ENCODE measurements at places on chromosomes 2 and 18. TPM values are rescaled to one million over a fixed set of nuclear protein-coding genes. Genes with fewer than 3 reads are reported as not detected.

DNA sequence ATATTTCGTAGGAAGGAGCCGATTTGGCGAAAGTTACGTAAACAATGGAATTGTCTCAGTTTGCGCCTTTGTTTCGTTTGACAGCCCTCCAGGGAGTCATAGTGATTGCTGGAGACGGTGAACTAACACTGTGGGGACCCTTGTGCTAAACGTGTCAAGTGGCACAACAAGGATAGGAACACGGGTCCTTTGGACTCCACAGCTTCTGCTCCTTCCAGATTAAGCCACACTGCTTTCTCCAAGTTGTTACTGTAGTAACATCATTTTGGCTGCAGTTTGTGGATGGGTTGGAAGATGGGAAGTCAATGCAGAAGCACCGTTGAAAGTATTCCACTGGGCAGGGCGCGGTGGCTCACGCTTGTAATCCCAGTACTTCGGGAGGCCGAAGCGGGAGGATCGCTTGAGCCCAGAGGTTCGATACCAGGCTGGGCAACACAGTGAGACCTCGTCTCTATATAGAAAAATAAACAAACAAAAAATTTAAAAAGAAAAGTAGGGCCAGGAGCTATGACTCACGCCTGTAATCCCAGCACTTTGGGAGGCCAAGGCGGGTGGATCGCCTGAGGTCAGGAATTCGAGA is 636 bp upstream of the IMMT start:
- DNase-seq, result no peak

DNA sequence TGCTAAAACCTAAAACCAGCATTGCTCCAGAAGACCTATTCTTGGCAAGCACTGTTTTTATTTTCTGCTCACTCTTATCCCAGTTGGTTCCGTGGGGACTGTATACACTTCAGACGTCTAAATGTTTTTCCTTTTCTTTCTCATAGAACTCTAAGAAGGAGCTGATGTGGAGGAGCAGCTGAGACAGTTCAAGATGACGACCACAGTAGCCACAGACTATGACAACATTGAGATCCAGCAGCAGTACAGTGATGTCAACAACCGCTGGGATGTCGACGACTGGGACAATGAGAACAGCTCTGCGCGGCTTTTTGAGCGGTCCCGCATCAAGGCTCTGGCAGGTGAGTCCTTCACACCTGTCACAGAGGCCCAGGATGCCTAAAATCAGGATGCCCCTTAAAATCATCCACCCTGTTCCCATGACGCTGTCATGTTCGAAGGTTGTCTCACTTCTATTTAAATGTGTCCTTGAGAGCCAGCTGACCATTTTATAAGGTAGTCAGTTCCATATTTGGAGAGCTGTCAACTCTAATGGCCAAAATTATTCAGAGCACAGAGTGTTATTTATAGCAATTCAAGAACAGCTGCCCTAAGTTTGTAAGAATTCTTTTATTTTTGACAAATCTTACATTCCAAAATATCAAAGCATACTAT is 70.2 kb downstream of the SPTBN1 start:
- DNase-seq, result no peak

- no peak for DNase-seq
Observed at GRCh38 chr18:36545821-36546427, 248.4 kb downstream of the FHOD3 start.

- DNase-seq, result no peak
Observed at GRCh38 chr2:59237311-59237710, 996.2 kb upstream of the FANCL start.

DNA sequence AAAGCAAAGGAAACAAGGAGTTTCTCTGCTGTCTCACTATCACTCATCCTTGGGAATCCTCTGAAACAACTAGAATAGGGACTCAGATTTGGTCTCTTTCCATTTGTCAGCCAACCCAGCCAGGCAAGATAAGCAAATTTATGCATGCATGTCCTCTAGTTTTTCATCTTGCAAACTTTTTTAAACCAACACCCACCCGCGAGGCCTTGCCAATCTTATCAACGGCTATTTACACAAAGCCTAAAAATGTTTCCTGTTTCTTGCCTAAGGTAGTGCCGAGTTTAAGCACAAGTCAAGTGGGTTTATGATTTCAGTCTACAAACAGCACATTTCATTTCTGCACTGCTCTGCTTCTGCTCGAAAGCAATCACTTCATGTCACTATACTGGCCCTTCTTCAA is 240.9 kb downstream of the STK39 start:
- DNase-seq, result no peak

- DNase-seq, result no peak
Observed at GRCh38 chr18:62566818-62567217, 44.0 kb downstream of the ZCCHC2 start.

DNA sequence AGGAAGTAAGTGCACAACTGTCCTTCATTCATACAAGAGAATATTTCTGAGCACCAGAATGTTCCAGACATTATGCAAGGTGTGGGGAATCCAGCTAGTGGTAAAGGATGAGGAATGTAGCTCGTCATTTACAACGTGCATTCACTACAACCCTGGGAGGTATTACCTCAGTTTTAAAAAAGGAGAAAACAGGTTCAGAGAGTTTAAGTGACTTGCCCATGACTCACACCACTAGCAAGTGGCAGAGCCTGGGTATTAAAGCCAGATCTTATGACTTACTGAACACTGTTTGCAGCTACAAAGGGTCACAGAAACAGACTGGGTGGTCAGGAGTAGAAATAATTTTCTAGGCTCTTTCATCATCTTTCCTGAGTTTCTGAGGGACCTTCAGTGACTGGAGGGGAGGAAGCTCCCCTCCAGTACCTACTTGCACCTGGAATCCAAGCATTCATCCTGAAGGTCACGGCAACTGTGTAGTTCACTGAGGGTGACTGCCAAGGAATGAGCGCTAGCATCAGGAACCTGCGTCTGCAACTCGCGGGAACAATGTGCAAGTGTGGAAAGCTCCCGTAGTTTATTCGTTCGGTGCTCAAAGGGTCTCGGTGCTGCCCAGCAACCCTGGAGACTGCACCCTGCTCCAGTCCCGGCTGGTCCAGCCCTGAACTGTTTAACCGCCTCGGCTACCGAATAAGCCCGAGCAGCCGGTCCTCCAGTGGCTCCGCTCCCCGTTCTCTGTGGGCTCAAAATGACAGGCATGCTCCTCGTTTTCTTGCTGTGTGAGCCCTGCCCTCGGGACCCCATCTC is 647 bp downstream of the CCDC121 start:
- DNase-seq, result no peak

DNA sequence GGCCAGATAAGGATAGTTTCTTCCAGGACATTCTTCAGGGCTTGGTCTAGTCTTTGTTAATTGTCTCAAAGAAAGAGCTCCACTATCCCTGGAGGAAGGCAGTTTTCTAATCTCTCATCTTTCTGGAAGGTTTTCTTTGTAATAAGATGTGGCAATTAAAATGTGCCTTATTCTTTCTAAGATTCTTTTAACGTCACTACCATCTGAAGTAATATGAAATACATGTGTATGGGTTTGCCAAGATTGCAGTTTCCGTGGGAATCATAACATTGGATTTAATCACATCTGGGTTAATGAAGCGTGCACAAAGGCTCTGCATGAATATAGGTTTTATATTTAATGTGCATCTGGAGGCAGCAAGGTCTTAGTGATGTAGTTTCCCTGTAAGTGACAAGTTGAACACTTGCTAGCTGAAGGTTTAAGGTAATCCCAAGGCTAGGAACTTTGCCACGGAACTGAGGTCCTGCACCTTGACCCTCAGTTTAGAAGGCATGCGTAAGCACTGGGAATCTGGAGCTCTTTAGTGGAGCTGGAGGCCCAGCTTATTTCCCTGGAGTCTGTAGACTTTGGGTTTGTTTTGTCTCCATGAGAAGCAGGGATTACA is 25.7 kb downstream of the DIS3L2 start:
- no peak for DNase-seq

- DNase-seq, result no peak
Observed at GRCh38 chr2:126986631-126987187, 88.0 kb downstream of the TEX51 start.

DNA sequence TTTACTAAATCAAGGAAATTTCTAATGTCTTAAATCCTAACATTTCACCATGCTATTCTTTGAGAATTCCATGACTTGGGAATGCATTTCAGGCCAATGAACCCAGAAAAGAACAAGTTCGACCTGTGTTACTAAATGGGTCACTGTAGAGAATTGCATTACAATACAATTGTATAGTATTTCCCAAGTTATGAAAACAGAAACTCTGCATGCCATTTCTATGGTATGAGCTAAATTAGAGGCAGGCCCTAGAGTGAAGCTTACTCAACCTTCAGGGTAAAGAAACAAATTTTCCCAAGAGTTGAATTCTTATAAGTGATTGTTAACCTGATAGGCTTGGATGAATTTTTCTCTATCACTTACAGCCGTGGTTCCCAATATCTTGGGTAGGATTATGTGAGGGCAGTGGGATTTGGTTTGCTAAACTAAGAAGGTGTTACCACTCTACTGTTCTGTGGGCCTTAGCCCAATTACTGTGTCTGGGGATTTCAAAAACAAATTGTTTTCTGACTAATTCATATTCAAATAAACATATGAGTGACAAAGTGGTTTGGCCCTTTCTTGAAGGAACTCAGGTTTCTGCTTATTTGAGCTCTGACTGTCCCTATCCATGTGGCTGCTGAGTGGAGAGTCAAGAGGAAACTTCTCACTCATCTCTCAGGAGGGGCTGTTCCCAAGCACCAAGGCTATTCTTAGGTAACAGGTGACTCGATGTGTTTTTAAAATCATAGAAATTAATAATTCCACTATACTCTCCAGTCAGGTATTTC is 11.2 kb upstream of the SERPINB7 start:
- DNase-seq, result no peak

- no peak for DNase-seq
Observed at GRCh38 chr2:121478996-121479745, 51.5 kb upstream of the RNU4ATAC start.

DNA sequence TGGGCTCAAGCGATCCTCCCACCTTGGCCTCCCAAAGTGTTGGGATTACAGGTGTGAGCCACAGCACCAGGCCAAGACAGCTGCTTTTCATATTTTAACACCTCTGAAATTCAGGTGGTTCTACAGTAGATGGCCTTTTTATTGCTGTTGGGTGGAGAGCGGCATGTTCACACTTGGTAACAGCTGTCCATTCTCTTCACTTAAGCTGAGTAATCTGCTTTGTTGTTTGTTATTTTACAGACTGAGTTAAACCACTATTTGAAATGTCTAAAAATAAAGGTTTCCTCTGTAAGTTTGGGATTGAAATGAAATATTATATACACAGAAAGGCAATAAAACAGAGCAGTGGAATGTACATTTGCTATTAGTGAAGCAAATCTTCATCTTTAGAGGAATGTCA is 44.9 kb upstream of the TLK1 start:
- no peak for DNase-seq

GRCh38 chr2:68121873-68122679 is 35.6 kb upstream of the PNO1 start:
- peak; percentile 89 for DNase-seq

GRCh38 chr2:85504778-85505261 is 34.1 kb upstream of the MAT2A start:
- DNase-seq, result peak; percentile 60

DNA sequence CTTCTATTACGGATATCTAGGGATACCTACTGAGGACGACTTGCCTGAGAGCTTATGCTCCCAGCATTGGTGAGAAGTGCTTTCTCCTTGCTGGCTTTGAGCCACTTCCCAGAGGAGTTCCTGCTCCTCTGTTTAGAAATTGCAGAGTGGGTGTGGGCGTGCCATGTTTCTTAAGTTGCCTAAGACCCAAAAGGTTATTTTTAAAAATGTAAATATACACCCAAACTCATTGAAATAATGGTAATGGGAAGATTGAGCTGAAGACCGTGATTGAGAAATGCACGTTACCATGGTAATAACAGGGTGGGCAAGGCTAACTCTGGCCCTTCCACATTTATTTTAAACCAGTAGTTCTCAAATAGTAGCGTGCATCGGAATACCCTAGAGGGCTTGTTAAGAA is 17.2 kb upstream of the TMEM200C start:
- no peak for DNase-seq

GRCh38 chr2:165009466-165009865 is 54.1 kb upstream of the SLC38A11 start:
- DNase-seq, result no peak

- DNase-seq, result no peak
Observed at GRCh38 chr18:5152343-5153020, 44.6 kb downstream of the AKAIN1 start.

- DNase-seq, result no peak
Observed at GRCh38 chr2:129492548-129492947, 486.9 kb upstream of the RAB6C start.

- peak; percentile 51 for DNase-seq
Observed at GRCh38 chr18:12658426-12659138, 675 bp upstream of the SPIRE1 start.

- no peak for DNase-seq
Observed at GRCh38 chr2:84711651-84712050, 169.2 kb downstream of the TRABD2A start.

GRCh38 chr2:20137131-20137571 is 85.7 kb upstream of the LAPTM4A start:
- no peak for DNase-seq

GRCh38 chr2:209523867-209524266 is 100.0 kb downstream of the MAP2 start:
- DNase-seq, result no peak

DNA sequence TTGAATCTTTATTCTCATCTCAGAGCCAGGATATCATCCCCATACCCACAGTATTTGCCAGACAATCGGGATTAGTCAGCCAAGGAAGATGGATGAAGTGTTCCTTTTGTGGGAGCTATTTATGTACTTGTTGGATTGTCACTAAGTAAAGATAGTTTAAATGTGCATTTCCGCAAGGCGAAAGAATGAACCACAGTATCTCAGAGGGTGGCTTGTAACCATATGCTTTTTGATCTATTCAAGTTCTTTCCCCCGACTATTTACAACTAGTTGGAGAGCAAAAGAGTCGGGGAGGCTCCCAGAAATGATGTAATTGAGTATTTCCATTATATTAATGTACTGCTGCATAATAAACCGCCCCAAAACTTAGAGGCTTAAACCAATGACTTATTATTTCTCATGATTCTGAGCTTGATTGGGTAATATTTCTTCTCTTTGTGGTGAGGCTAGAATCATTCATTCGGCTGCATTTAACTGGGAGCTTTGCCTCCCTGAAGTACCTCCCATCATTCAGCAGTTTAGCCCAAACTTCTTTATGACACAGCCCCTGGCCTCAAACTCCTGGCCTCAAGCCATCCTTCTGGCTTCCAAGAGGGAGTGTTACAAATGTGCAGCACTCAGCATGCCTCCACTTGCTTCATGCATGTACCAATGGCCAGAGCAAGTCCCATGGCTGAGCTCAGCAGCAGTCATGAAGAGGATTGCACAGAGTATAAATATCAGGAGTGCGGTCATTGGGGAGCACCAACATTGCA is 423.7 kb downstream of the METTL4 start:
- peak; percentile 51 for DNase-seq

GRCh38 chr2:198188982-198189381 is 384.6 kb downstream of the PLCL1 start:
- DNase-seq, result no peak

The TNS1 gene
- 436 TPM for total RNA-seq

The IL1R1 gene
- 124 TPM for total RNA-seq

The RNF125 gene
- 3.5 TPM for total RNA-seq

The DNAJC5G gene
- 0.41 TPM for total RNA-seq

The NEU4 gene
- 0.16 TPM for total RNA-seq

The TP53I3 gene
- total RNA-seq, result 14.5 TPM

The L3MBTL4 gene
- total RNA-seq, result 15.1 TPM

The RMDN2 gene
- 5.8 TPM for total RNA-seq
